ENCODE measurements at places on chromosomes 4 and X.

GRCh38 chrX:108132876-108133275 lies 41.3 kb downstream of the ATG4A start:
- DNase-seq = no peak

- peak; percentile 40 for DNase-seq
Observed at GRCh38 chrX:40651620-40652223, 4.4 kb upstream of the CXorf38 start.

DNA sequence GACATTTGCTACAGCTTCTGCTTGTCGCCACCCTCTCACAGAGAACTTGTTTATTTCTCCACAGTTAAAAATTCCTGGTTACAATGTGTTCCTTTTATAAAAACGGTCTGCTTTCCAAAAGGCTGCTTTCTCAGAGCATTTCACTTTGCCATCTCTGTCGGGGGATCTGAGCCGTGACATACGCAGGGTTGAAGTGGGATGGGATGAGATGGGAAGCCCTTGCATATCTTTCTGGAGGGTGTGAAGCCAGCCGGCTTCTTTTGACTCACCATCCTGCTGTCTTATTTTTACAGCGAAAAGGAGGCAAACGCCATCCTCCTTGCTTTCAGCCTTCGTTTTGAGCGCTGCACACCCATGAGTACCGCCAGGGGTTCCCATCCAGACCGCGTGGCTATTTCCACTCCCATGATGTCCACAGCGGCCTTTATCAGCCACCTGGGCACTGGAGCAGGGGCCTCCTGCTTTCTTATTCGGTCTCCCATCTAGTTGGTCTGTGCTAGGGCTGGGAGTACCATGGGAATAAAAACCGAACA lies 99.8 kb upstream of the GATB start:
- DNase-seq = no peak

- DNase-seq = no peak
Observed at GRCh38 chr4:188905248-188905647, 766.0 kb downstream of the TRIML1 start.

DNA sequence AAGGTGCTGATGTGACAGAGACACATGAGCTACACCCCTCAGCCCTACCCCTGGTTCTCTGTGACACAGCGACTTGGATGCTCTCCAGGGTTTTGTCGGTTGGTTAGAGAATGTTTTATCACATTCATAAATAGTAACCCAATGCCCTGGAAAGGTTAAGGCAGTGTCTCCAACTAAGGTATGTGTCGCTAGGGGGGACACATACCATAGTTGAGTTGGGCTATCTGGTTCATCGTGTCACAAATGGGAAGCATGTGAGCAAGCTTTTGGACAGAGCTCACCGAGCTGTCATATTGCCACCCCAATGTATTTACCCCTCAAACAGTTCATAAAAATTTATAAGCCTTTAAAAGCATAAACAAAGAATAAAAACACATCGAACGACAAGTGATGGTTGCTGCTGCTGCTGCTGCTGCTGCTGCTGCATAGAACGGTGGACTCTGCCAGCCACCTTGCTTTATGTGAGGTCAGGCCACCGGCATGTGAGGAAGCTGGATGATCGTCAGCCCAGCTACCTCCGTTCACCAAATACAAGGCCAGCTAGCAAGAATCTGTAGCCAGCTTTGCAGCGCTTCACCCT lies 55.9 kb downstream of the STOX2 start:
- DNase-seq = no peak

DNA sequence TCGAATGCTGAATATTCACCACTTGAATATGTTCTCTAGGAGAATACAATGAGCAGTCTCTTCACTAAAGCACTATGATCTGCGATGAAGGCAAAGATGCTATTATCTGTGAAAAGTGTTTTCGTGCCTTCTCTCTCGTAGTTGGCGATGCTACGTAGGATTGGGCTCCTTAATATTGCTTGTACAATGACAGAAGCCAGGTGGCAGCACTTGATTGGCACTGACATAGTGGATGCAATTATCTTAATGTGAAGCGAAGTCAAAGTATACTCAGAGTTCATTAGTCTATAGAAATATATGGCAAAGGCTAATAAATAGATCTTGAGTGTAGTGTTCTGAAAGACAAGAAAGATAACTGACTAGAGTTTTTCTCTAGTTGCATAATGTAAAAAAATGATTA lies 1135.7 kb upstream of the AGA start:
- no peak for DNase-seq

GRCh38 chrX:148133105-148133725 lies 152.1 kb downstream of the FMR1NB start:
- DNase-seq = no peak

DNA sequence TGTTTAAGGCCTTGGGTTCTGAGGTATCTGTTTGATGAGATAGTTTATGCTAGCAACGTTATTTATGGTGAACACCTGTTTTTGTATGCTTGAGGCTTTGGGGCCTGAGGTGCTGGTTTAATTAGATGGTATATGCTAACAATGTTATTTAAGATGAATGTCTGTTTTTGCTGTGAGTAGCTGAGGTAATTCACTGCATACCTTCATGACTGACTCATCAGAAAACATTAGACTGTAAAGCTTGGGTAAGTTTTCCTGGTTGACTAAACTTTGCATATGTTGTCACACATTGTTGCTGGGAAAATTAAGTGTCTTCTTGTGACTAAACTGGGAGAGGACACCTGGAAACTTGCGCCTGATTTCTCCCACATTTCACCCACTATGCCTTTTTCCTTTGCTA lies 1026.6 kb downstream of the RAPGEF2 start:
- no peak for DNase-seq

DNA sequence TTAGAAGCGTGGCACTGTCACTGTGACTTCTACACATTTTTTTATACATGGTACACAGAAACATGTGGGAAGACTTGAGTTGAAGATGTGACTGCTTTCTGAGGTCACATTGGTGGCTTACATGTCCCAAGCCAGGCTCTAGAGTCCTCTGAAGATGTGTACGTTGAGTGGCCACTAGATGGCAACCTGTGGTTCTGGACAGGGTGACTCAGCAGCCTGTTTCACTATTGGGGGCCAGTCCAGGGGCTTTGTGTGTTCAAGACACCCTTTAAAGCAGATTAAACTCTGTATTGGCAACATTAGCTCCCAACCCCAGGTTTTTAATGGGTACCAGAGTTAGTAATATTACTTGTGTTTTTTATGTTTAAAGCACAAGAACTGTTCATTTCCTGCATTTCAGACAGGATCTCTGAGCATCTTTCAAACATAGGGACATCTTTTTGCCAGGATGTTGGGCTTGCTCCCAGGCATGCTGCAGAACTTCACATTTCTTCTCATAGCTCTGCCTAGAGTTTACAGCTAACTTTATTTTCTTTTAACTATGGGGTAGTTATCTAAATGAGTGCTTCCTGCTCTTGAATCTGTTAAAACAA lies 53.0 kb downstream of the DCUN1D4 start:
- peak; percentile 4 for DNase-seq

DNA sequence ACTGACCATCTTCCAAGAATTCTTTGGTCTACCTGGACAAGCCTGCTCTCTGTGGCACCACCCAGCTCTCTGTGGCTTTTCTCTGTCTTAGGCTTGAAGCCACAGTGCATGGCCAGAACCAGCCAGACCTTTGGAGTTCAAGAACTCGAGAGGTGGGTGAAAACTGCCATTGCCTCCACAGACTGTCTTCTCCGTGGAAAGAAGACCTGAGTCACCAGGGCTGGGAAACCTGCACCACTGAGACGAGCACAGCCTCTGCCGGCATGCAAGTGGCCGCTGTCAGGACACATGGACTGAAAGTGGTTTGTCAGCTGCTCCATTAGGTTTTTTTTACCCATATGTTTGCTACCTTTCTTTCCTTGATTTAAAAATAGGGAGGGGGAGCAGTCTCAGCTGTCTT lies 74.5 kb downstream of the MGST2 start:
- DNase-seq = no peak

DNA sequence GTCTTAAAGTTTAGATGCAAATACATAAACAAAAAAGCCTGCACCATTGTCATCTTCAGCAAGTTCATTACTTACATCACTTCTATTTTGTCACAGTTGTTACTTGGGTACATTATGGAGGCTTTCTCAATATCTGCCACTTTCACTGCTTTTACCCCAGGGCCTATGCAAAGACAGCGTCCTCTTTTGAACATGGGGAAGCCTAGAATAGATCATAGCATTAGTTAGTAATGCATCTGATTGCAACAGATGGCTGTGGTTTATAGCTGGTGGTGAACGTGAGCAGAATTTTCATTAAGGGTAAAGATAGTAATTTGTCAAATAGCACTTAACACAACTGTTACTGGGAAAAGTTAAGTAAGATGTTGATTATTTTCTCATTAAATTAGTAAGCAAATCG lies 729 bp downstream of the CXCL11 start:
- DNase-seq = no peak

DNA sequence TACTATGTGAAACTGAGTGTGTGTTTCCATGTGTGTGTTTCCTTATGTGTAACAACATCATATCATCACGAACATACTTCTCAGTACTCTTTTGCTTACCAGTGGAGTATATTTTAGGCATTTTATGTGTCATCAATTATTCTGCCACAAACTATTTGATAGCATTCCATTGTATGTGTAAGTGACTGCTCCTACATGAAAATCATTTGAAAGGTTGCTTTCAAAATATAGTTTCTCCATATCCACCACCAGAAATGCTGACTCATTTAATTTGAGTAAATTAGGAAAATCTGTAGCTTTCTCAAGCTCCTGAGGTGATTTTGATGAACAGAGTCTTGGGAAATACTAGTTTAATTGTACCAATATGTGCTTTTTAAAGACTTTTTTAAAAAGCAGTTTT lies 376.2 kb downstream of the PCDH18 start:
- no peak for DNase-seq

DNA sequence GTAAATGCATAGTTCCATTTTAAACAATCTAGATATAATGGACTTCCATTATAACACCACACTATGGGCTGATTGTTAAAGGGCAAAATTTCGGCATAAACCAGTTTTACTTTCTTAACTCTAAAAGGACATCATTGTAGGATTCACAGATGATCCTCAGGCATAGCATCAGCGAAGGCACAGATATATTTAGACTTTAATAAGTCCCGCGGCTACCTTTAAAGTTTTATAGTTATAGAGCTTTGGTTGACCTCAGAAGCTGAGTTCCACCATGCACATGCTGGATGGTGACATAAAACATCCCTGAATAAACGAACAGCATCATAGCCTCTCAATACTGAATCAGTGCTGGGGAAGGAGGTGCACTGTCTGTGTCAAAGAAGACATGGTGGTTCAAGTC lies 125.0 kb upstream of the PDLIM3 start:
- DNase-seq = no peak

GRCh38 chr4:19348746-19349145 lies 903.0 kb upstream of the SLIT2 start:
- DNase-seq = no peak

DNA sequence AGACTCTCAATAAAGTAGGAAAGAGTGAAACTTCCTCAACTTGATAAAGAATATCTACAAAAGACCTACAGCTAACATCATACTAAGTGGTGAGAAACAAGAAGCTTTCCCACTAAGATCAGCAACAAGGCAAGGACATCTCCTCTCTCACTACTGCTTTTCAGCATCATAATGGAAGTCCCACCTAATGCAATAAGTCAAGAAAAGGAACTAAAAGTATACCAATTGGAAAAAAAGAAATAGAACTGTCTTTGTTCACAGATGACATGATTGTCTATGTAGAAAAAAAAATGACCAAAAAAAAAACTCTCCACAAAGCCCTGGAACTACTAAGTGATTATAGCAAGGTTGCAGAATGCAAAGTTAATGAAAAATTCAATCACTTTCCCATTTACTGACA lies 25.1 kb upstream of the SH3RF1 start:
- DNase-seq = no peak

- no peak for DNase-seq
Observed at GRCh38 chr4:70613306-70614183, 15.0 kb upstream of the ENAM start.

- DNase-seq = no peak
Observed at GRCh38 chr4:87476934-87477333, 52.2 kb downstream of the SPARCL1 start.

GRCh38 chr4:26789208-26789607 lies 71.4 kb upstream of the STIM2 start:
- DNase-seq = no peak

GRCh38 chr4:130424211-130424610 lies 1328.3 kb downstream of the C4orf33 start:
- no peak for DNase-seq

DNA sequence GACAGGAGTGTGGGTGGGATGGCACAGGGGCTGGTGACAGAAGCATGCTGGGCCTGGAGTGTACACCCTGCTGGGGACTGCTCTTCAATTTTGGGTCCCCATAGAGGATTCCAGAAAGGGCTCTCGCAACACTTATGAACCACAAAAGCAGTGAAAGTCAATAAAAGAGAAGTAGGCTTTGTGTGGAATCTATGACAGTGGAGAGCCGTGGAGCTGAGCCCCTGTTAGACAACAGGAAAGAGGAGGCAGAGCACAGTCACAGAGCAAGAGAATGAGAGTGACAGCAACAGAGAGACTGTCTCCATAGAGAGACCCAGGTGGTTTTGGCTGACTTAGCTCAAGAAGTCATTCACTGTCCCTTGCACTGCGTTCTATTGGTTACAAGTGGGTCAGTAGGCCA lies 135.1 kb upstream of the ATP6AP2 start:
- DNase-seq = no peak

DNA sequence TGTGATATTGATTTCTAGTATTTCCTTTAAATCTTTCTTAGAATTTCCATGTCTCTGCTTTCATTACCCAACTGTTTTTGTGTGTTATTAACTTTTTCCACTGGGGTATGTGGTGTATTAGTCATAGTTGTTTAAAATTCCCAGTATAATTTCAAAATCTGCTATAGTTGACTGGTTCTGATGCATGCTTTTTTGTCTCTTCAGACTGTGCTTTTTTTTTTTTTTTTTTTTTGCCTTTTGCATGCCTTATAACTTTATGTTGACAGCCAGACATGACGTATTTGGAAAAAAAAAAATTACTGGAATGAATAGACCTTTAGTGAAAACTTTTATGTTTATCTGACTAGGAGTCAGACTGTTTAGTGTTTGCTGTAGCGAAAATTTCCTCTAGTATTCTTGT lies 580.4 kb downstream of the ANKRD50 start:
- no peak for DNase-seq

DNA sequence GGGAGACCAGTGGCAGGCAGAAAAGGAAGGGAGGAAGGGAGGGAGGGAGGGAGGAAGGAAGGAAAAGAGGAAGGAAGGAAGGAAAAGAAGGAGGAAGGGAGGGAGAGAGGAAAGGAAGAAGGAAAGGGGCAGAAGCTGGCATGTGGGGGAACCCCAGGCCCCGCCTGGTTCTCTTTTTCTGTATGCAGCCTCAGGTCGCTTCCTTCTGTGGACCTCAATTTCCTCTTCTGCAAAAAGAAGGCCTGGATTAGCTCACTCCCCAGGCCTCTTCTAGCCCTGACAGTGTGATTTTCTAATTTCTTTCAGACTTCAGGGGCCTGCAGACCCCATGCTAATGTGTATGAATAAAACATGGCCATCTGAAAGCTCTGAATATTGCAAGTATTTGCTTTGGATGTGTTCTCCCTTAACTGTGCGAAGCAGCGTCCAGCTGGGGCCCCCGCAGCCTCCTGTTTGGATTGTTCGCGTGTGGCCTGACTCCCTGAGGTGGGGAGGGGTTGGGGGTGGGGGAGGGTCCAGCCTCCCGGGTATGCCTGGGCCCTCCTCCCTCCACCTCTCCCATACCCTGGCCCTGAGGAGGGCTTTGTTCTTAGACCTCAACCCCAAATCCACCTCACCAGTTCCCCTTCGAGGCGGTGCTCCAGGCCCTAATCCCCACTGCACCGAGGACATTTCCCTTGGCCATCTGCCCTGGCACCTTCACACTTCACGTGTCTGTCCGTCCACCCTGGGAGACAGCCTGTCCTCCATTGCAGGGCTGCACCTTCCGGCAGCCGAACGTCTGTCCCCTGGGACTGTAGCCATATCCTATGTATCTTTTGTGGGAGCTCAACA lies 199.9 kb upstream of the ATP6AP2 start:
- no peak for DNase-seq
